Forelimb muscle (tissue), 1 donor: ENCODE measurements at places on chromosomes 1 and 21. TPM values are rescaled to one million over a fixed set of nuclear protein-coding genes. Genes with fewer than 3 reads are reported as not detected.

Gene BTBD19
- polyA plus RNA-seq, result 8.3 TPM

Gene GPR37L1
- polyA plus RNA-seq, result 0.08 TPM

Gene ZBTB17
- polyA plus RNA-seq, result 24.9 TPM

Gene OPRD1
- polyA plus RNA-seq, result 0.67 TPM

Gene LCE3B
- polyA plus RNA-seq, result not detected

Gene CELA3B
- polyA plus RNA-seq, result not detected

Gene MYCL
- polyA plus RNA-seq, result 2.5 TPM

Gene CYYR1
- 12.0 TPM for polyA plus RNA-seq

Gene LCE1A
- polyA plus RNA-seq, result not detected
